ENCODE measurements at places on chromosomes 3 and 15.

- DNase-seq = no peak
Measured at GRCh38 chr15:28979208-28979841, 93.6 kb downstream of the APBA2 start.

GRCh38 chr3:83250613-83251012 is 1489.2 kb upstream of the GBE1 start:
- DNase-seq = no peak

GRCh38 chr3:177361081-177361938 is 164.0 kb upstream of the TBL1XR1 start:
- no peak for DNase-seq

- DNase-seq = no peak
Measured at GRCh38 chr3:170909129-170909903, 879 bp upstream of the EIF5A2 start.

DNA sequence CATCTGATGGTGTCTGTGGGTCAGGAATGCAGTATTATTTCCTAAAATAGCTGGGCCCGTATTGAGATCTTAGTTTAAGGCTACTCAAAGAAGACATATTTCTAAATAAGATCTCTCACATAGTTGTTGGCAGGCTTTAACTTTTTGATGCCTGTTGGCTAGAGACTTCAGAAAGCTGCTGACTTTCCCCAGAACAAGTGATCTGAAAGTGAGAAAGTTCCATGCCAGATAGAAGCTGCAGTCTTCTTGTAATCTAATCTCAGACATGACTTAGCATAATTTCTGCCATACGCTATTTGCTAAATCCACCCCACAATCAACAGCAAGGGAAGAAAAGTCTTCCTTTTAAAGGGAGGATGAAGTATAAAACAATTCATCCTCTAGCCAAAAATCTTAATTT is 867.1 kb downstream of the IGSF11 start:
- DNase-seq = no peak

DNA sequence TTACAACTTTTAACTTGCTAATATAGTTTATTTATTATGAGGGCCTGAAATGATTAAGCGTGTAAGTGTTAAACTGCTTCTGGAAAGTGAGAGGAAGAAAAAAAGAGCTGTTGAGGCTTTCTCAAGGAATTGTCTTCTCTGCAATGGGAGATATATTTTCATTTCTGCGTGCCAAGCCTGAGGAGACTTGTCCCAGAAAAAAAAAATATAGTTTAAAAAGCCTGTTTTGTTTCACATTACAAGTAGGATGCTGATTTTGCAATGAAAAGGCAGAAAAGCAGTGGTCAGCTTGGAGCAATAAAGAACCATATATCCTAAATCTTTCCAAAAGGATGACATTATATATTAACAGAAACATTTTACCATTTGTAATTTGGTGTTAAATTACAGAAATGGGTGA is 115.5 kb downstream of the GMNC start:
- DNase-seq = no peak

- DNase-seq = peak; percentile 9
Measured at GRCh38 chr3:152524198-152525140, 255.7 kb downstream of the MBNL1 start.

- no peak for DNase-seq
Measured at GRCh38 chr3:159080256-159080655, 278.4 kb downstream of the MFSD1 start.

GRCh38 chr15:55958349-55958748 is 35.1 kb downstream of the NEDD4 start:
- DNase-seq = no peak

DNA sequence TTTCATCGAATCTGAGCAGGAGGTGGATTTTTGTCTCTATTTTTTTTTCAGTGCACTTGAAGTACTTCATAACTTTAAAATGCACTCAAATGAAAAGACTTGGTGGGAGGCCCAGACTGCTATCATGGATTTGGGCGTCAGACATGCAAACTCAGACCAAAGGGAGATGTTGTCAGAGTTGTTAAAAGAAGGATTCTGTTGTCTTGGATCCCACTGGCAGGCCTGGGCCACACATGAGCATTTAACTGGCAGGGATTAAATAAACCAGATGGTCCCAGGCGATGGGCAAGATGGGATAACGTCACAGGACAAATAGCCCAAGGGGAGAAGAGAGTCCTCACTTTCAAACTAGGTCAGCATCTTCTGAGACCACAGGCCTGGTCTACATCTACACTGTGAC is 15.4 kb downstream of the RTP1 start:
- no peak for DNase-seq

DNA sequence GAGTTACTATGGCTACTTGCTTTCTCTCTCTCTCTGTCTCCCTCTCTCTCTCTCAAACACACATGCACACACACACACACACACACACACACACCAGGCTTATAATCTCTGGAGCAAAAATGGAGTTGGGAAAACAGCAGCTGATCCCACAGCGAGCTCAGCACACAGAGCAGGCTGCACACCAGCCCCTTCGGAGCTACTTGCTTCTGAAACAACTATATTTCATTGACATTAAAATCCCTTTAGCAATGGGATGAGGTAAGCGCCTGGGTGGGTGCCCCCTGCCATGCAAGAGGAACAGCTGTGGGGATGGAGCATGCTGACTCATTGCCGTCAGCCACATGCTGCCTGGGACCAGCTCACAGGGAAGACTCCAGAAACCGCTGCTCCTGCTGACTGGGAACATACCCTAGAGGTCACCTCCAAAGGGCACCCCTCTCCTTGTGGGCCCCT is 45.7 kb downstream of the B3GNT5 start:
- peak; percentile 84 for DNase-seq

GRCh38 chr15:50112488-50113186 is 6.4 kb downstream of the ATP8B4 start:
- no peak for DNase-seq

DNA sequence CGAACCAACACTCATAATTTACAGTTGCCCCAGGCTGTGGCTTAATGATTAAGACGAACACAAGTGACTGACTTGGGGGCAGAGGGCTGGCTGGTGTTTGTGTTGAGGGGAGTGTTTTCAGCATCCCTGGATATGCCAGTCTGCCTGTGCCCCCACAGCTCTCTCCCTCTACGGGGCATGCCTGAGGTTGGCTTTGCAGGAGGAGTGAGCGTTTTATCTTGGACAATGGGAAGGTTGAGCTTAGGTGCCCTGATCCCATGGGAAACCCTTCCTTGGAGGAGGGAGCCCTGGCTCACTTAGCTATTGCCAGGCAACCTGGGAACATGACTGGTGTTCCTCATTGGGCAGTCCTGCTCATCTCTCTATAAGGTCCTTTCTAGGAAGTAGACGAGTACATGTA is 17.6 kb downstream of the FAM107A start:
- DNase-seq = no peak

DNA sequence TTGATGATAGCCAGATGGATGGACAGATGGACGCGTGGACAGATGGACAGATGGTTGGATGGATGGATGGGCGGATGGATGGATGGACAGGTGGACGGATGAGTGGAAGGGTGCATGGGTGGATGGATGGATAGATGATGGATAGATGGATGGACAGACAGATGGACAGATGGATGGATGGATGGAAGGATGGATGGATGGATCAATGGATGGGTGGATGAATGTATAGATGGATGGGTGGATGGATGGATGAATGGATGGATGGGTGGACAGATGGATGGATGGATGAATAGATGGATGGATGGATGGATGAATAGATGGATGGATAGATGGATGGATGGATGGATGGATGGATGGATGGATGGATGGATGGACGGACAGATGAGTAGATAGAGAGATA is 40.9 kb downstream of the GABRB3 start:
- DNase-seq = no peak

DNA sequence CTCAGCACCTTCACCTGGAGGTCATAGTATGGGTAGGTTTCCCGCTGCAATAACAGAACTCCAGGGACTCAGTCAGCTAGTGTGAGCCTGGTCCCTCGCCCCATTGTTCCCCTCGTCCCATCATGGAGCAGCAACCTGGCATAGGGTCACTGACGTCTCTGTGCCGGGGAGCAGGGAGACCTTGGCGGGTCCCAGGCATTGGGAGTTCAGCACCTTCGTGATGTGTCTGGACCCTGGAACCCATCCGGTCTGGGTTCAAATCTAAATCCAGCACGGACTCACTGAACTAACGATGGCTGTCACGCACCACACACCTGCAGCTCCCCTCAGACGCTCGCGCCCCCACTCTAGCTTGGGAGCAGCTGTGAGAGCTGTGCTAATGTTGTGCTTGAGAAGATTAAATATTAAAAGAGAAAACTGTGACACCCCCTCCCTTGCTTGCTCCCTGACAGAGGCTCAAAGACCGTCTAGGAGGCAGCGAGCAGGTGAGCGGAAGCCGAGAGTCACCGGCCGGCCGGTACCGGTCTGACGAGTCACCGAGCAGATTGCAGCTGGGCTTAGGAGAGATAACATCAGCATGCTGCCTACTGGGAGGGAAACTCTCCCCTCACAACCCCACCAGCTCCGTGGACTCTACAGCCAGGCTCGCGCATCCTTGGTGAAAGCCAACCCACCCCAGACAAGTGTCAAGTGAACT is 742 bp downstream of the PLA2G4F start:
- DNase-seq = no peak

- no peak for DNase-seq
Measured at GRCh38 chr3:26264708-26265107, 357.9 kb upstream of the LRRC3B start.

GRCh38 chr3:31635545-31635944 is 102.8 kb downstream of the STT3B start:
- DNase-seq = no peak

DNA sequence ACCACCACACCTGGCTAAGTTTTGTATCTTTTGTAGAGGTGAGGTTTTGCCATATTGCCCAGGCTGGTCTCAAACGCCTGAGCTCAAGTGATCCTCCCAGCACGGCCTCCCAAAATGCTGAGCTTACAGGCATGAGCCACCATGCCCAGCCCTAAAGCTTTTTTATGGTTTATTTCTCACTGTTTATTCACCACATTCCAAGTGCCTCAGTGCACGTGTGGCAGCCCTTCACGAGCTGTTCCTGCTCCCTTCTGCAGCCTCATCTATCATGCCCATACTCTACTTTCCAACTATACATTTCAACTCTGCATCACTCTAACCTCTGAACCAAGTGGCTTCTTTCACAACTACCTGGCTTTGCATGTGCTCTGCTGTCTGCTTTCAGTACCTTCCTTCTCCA is 17.9 kb upstream of the OSBPL11 start:
- no peak for DNase-seq

GRCh38 chr3:16373341-16373946 is 108.4 kb downstream of the OXNAD1 start:
- no peak for DNase-seq

GRCh38 chr3:138230525-138230924 is 43.4 kb downstream of the ARMC8 start:
- no peak for DNase-seq

DNA sequence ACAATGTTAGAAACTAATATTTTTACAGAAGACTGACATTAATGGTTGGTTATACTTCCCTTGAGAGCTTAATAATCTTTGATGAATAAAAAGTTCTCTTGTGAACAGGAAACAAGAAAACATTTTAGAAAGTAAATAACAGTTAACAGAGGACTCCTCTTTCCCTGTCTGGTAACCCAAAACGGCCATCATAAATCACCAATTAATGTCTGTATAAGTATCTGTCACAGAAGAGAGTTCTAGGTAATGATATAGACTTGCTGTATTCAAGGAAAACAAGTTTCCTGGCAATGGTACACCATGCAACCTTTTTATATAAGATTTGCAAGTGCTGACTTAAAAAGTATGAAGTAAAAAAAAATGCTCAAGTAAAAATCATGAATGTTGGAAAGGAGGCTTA is 426.7 kb downstream of the SOX2 start:
- DNase-seq = no peak

GRCh38 chr3:124243177-124243859 is 251.4 kb upstream of the ROPN1 start:
- DNase-seq = no peak

GRCh38 chr3:32583708-32584107 is 13.1 kb upstream of the DYNC1LI1 start:
- no peak for DNase-seq

- no peak for DNase-seq
Measured at GRCh38 chr3:197196192-197196591, 102.2 kb downstream of the DLG1 start.

GRCh38 chr3:160395297-160395696 is 3.7 kb downstream of the IFT80 start:
- no peak for DNase-seq

GRCh38 chr15:78879517-78880241 is 7.0 kb downstream of the MORF4L1 start:
- no peak for DNase-seq

- no peak for DNase-seq
Measured at GRCh38 chr3:120218981-120219380, 66.0 kb downstream of the GPR156 start.

GRCh38 chr3:146709969-146710368 is 104.8 kb upstream of the PLSCR5 start:
- no peak for DNase-seq

GRCh38 chr3:129718201-129718600 is 111.7 kb upstream of the PLXND1 start:
- DNase-seq = no peak

GRCh38 chr3:111812701-111813100 is 46.4 kb upstream of the PHLDB2 start:
- no peak for DNase-seq

GRCh38 chr3:102488331-102488730 is 53.5 kb downstream of the ZPLD1 start:
- DNase-seq = no peak

DNA sequence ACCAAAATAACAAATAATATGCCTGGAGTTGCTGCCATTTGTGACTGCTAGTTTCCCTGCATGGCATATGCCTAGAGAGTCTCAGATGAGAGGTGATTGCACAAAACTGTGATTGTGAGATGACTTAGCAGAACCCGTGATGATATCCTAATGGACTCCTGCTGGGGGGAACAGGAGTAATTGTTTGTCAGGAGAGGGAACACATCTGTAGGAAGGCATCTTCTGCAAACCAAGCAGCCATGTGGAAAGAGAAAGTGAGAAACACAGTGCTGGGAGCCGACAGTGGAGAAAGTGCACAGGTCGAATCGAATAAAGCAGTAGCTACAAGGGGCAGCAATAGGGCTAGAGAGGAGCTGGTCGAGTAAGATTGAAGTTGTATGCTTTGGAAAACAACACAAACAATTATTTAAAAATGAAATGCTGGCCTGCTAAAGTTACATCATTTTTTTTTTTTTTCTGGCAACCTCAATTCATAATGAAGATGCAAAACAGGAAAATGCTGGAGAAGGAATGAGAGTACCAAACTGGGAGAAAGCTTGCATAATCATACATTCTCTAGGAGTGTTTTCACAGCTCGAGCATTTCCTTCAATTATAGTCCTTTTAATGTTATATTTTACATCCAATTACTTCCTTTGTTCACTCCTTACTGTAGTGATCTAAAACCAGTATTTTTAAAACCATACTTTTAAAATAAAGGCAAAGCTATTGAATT is 494.2 kb upstream of the AGTR1 start:
- DNase-seq = no peak

Data from kidney epithelial cell (primary cell).